ENCODE measurements at places on chromosomes 6 and 20. TPM values are rescaled to one million over a fixed set of nuclear protein-coding genes. Genes with fewer than 3 reads are reported as not detected.

GRCh38 chr6:85864453-85865401 lies 222.0 kb upstream of the SYNCRIP start:
- DNase-seq: no peak

- no peak for DNase-seq
These were observed 80.8 kb downstream of the SLC22A23 start for GRCh38 chr6:3376064-3376463.

DNA sequence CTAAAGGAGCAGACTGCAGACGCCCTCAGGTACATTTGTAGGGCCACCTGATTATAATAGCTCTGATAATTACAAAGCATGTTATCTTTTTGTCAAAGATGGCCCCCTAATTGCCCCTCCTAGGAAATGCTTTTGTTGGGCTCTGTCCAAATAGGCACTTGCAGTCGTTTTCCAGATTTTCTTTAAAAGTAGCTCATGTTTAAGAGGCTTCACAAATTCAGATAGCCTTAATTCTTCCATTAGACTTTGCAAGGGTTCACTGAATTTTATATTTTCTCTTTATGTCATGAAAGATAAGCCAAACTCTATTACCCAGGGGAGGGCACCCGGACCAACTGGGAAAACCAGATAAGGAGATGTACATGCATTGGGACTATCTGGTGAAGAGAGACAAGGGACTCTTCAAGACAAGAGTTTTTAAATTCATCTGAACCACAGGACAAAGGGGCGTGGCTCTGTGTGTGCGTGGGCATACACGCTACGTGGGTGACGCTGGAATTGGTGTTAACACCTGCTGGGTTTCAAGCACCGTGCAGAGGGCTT lies 95.6 kb downstream of the TOX2 start:
- no peak for DNase-seq

TAGAP gene
- not detected for polyA plus RNA-seq

MRAP2 gene
- polyA plus RNA-seq: not detected

DNA sequence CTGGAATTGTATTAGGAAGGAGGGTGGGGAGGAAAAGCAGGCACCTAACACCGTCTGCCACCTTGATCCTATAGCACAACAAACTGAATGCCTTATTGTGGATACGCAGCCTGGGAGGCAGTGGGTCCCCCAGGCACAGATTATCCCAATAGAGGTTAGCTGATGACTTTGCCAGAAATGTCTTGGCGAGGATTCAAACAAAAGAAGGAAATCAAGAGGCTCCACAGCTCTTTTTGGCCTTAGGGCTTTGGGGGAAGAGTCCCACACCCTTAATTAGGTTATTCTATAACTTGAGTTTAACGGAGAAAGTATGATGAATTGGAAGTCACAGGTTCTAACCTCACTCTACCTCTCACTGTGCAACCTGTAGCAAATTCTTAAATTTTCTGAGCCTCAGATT lies 102.0 kb downstream of the MRPL14 start:
- no peak for DNase-seq

DNA sequence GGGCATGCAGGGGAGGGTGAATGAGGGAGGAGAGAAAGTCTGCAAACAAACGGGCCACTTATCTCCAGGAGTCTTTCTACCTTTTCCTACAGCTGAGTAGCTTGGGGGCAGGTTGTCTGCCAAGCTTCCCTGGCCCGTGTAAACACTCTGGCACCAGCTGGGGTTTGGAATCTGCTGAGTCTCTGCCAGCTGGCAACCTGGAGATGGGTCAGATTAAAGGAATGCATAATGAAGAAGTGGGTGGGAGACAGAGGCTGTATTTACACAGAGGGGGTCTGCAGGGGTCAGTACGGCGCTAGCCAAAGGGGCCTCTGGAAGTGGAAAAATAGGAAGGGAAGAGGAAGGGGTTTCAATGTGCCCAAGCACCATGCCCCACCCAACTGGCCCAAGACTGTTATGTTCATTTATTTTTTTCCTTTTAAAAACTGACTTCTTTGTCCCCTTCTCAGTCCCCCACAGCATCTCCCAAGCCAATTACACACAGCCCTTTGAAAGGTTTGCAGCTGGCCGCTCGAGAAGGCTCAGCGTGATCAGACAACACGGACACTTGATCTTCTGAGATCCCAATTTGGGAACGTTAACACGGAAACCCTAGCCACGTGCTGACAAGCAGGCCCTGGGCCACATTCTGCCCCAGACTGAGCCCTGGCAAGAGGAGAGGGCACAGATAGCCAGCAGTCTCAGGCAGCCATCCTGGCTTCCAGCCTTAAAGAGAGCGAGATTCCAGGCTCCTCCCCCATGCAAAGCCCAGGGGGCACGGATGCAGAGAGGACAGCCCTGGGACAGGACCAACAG lies 25.2 kb downstream of the TRAM2 start:
- DNase-seq: peak; percentile 87

DNA sequence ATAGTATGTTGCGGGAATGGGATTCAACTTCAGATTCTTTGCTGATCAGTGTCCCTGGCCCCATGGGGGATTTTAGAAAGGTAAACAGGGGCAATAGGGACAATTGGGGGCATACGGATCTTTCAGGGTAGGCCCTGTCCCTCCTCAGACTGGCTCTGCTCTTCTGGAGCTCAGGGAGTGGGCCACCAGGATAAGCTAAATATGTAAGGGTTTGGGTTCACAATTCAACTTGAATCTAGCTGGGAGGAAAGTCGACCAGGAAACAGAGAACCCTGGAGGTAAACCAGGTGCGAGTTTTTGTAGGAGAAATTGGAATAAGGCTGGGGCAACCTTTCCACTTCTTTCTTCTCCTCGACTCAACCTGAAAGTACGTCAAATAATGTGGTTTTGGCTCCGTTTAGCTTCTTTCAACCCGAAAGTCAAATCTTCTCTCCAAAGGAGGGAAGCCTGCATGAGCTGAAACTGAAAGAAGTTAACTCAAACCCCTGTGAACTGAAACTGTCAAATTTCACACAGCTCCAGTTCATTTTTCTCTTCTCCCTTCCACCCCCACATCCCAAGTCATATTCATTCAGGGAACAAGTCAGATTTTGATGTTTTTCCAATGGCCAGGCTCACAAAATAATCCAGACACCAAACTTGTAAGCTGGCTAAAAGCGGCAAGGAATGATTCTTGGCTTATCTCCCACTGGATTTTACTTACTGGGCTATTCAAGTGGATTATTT lies 278.2 kb downstream of the CLIC5 start:
- no peak for DNase-seq

- no peak for DNase-seq
These were observed 17.5 kb downstream of the CPNE5 start for GRCh38 chr6:36821581-36822335.

GRCh38 chr6:144315981-144316861 lies 31.1 kb downstream of the UTRN start:
- no peak for DNase-seq

OR11A1 gene
- polyA plus RNA-seq: not detected

GRCh38 chr20:17171746-17172280 lies 55.0 kb upstream of the PCSK2 start:
- DNase-seq: no peak

- DNase-seq: no peak
These were observed 193.7 kb downstream of the CDH4 start for GRCh38 chr20:61445741-61446140.

GHRH gene
- polyA plus RNA-seq: not detected

- DNase-seq: no peak
These were observed 193.6 kb upstream of the CEP162 start for GRCh38 chr6:84421031-84421430.

DNA sequence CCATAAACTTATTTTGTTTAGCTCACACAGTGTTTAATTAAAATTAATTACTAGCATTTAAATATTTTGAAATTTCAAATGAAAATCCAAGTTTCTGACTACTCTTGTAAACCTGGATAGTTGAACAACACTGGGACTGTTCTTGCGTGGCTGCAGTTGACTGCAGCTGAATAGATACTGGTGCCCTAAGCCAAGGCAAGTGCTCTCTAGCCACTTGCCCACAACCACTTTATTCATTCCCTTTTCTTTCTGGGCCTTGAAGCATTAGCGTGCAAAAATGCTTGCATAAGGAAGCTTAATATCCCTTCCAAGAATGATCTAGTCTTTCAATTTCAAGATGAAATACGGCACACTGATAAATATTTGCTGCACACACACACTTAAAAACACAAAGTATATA lies 676.0 kb upstream of the MARCKS start:
- DNase-seq: no peak

DNA sequence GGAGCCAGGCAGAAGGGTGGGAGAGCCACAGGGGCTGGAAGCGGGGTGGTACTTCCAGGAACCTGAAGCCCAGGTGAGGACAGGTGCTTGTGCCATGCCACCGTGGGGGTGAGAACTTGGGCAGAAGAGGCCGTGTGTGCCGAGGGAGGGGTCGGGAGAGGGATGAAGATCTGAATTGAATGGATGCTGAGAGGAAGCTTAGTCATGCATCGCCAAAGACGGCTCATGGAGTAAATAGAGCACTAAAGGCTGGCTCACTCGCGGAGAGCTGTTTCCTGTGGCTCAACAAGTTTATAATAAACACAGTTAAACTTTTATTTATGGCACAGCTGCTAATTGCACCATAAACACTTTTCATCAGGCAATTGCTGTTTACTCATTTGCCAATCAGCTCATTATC lies 21.7 kb upstream of the MYT1 start:
- DNase-seq: no peak

SSTR4 gene
- polyA plus RNA-seq: not detected

- DNase-seq: no peak
These were observed 3.8 kb upstream of the CSNK2A1 start for GRCh38 chr20:547394-547793.

GRCh38 chr20:18055261-18055660 lies 2.5 kb downstream of the OVOL2 start:
- no peak for DNase-seq

DEFB124 gene
- polyA plus RNA-seq: not detected

DNA sequence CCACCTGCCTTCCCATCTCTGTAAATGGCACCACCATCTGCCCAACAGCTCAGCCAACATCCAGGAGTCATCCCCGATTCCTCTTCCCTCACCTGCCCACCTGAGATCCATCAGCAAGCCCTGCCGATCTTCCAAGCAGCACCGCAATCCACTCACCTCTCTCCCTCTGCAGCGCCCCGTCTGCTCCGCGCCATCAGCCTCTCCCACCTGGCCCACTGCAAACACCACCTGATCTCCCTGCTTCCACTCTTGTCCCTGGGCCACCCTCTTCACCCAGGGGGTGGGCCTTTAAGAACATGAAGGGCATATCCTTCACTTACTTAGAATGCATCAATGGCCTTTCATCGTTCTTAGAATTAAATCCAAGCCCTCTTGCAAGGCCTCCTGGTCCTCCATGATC lies 457.3 kb upstream of the SULF2 start:
- DNase-seq: no peak

DNA sequence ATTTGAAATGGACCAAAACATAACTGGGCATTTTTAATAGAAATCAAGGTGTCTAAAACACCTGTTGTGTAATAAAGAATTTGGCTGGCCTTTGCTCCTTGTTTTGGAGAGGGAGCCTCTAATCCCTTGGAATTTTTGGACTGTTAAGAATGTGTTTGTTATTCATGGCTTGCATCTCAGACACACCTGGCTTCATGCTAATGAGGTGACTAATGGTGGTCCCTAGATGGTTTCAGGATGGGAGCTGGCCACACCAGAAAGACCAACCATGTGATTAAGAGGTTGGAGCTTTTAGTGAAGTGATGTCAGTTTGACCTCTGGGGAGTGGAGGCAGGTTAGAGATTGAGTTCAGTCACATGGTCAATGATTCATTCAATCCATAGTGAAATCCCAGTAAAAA lies 328.4 kb downstream of the DHX35 start:
- no peak for DNase-seq

- no peak for DNase-seq
These were observed 713 bp downstream of the WFDC9 start for GRCh38 chr20:45630371-45630770.
